Mucosa of gallbladder (tissue), 1 donor: ENCODE measurements at places on chromosomes 13 and 19. TPM values are rescaled to one million over a fixed set of nuclear protein-coding genes. Genes with fewer than 3 reads are reported as not detected.

IFT88 gene
- total RNA-seq, result 12.6 TPM

KLHL1 gene
- not detected for total RNA-seq

DNA sequence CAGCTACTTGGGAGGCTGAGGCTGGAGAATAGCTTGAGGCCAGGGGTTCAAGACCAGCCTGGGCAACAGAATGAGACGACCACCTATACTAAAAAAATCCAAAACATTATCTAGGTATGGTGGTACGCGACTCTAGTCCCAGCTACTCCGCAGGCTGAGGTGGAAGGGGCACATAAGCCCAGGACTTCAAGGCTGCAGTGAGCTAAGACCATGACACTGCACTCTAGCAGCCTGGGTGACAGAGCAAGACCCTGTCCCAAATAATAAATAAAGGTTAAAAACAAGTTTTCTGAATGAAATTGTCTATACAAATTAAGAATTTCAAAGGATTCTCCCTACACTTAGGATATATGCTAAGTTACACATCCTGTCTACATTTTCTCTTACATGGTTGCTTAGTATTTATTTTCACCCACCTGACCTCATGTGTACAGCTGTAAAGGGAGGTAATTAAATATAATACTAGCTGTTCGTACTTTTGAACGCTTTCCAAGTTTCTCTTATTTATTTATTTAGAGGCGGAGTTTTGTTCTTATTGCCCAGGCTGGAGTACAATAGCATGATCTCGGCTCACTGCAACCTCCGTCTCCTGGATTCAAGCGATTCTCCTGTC, 1.6 kb downstream of the SLC25A30 start:
- DNase-seq, result no peak

DNA sequence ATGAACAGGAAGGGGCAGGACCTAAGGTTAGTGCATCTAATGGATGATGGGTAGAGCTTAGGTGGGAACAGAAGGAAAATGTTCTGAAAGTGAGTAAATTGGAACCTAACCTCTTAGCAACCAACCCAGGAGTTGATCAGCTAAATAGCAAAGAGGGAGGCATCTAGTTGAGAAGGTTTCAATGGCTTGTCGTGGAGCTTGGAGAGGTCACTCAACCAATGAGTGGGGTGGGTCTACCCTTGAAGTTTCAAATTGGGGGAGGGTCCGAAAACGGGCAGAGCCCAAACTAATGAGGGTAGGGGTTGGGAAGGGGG, 5.7 kb upstream of the SHKBP1 start:
- DNase-seq, result no peak

DNA sequence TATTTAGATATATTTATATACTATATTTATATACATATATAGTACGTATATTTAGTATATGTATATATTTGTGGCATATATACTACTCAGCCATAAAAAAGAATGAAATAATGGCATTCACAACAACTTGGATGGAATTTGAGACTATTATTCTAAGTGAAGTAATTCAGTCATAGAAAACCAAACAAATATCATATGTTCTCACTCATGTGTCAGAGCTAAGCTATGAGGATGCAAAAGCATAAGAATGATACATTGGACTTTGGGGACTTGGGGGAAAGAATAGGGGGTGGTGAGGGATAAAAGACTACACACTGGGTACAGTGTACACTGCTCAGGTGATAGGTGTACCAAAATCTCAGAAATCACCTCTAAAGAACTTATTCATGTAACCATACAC, 1015.7 kb downstream of the EFNB2 start:
- DNase-seq, result no peak

- DNase-seq, result no peak
Measured at GRCh38 chr13:90738881-90739280, 608.6 kb upstream of the MIR17HG start.

OR7C1 gene
- 0.14 TPM for total RNA-seq

METTL21C gene
- total RNA-seq, result 0.52 TPM

DAND5 gene
- total RNA-seq, result 0.26 TPM

PGLYRP1 gene
- not detected for total RNA-seq

GRCh38 chr19:54614726-54615125, 15.6 kb upstream of the LILRB1 start:
- DNase-seq, result no peak

DNA sequence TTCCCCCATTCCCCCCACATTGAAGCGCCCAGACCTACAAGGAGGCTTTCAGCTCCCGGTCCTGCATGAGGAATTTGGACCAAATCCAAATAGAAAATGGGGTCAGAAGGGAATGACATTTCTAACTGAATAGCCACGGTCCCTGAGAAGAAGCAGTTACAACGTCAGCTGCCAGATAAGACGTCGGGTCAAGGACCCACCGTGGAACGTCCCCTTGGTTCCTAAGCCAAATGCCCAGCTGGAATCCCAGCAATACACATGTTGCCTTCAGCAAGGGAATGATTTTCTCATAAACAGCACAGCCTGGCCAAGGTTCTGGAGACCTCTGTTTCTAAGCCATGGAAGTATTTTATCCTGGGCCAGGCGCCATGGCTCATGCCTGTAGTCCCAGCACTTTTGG, 109.1 kb upstream of the PEG3 start:
- DNase-seq, result no peak

DNA sequence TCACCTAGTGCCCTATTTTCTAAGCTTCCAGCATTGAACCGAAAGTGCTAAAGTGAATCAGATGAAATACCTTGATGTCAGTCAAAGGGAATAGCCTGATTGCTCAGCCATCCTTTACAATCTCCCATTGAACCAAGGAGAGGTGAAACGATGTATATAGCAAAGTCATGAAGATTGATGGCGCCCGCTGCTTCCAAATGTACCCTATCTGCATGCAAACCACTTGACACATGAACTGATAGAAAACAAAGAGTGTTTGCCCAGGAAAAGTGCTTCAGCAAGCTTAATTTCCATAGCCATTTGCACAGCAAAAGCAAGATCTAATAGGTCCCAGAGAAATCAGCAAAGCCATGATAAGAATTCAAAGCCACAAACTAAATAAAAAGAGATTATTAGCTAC, 624.9 kb upstream of the PCDH9 start:
- DNase-seq, result no peak

DNA sequence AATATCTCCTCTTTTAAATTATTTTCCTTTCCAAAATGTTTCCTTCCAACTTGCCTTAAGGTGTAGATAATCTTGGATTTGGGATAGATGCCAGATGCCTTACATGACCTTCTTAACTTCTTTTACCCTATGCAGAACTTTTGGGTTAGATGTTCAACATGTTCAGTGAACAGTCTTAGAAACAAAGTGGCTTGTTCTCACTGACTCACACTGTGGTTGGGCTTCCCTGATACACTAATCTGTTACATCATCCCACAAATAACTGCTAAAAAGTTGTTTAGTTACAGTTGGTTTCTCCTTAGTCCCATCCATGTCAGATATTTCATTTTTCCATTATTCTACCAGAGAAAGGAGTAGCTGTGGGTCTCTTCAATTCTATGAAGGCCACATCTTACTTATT, 2638.2 kb downstream of the PCDH9 start:
- DNase-seq, result no peak

DNA sequence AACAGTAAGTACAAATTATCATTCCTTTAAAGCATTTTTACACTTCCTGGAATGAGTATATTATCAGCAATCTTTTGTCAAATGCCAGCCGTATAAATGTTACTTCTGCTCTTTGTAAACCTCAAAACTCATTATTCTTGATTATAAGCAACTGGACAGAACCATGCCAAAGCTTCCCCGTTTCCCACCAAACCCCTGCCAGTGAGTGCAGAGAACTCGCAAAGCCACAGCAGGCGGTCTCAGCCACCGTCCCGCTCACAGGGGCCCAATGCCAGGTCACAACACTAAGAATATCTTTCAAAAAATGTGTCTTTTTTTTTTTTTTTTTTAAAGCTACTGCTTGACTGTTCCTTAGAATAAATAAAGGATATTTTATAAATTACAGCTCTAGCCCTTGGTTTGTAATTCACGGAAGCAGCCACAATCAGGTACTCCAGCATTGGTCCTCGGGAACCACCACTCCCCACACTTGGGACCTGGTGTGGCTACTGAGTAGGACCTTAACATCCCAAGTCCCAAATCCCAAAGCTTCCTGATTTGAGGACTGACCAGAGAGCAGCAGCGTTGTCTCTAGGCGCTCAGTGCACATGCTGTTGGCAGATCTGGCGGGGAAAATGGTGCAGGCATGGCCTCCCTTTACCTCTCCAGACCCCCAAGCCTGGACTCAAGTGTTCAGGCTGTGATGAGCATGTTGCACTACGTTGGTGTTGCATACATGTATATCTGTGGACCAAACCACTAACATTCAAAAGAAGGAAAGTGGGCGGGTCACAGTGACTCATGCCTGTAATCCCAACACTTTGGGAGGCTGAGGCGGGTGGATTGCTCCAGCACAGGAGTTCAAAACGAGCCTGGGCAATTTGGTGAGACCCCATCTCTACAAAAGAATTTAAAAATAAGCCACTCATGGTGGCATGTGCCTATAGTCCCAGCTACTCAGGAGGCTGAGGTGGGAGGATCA, 19.0 kb downstream of the KCTD15 start:
- no peak for DNase-seq

ZNF626 gene
- 21.8 TPM for total RNA-seq

ZNF569 gene
- total RNA-seq, result 7.0 TPM

DNA sequence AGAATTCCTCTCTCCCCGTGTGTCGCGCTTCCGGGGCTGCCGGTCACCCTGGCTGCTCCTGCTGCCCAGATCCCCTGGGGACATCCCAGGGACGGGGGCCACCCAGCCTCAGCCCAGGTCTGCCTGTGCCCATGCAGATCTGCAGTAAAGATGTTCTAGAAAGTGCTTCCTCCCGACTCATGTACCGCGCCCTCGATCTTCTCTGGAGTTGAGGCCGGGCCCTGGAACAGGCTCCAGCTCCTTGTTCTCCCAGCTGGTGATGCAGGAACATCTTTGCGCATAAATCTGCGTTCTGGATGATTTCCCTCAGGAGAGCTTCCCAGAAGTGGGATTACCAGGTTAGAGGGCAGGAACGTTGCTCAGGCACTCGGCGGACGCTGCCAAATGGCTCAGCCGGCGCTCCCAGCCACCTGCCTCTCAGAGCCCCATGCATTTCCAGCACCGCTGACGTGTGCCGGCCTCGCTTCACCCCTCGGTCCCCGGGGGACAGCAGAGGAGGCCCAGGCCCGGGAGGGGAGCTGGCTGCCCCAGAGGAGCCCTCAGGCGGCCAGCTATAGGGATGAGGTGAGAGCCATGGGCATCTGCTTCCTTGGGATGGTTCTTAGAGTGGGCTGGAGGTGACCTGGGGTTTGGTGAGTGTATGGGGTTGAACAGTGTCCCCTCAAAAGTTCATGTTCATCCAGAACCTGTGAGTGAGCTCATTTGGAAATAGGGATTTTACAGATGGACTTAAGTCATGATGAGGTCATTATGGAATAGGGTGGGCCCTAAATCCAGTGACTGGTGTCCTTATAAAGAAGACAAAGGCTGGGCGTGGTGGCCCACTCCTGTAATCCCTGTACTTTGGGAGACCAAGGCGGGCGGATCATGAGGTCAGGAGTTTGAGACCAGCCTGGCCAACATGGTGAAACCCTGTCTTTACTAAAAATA, 42.6 kb downstream of the CRTC1 start:
- DNase-seq, result no peak

- DNase-seq, result no peak
Measured at GRCh38 chr19:39596911-39597310, 5.4 kb upstream of the LGALS13 start.

DNA sequence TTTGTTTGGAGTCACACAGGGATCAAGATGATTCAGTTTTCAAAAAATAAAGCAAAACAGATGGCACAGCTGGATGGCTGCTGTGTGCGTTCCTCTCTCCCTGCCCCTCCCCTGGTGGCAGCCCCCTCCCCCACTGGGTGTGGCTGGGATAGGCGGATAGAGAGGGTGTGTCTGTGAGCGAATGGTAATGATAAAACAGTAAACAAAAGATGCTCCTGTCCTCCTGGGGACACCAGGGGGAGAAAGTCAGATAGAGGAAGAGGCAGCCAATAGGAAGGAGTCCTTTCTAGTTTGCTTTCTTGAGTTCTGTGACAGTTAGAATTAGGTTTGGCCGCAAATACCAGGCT, 6.5 kb downstream of the TMEM255B start:
- no peak for DNase-seq

DNA sequence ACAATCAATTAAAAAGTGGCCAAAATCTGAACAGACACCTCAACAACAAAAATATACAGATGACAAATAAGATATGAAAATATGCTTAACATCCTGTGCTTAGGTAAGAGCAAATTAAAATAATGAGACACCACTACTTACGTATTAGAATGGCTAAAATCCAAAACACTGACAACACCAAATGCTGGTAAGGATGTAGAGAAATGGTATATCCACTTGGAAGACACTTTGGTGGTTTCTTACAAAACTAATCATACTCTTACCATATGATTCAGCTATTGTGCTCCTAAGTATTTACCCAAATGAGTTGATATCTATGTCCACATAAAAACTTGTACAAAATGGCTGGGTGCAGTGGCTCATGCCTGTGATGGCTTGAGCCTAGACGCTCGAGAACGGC, 51.7 kb upstream of the ZNF599 start:
- DNase-seq, result no peak

DNA sequence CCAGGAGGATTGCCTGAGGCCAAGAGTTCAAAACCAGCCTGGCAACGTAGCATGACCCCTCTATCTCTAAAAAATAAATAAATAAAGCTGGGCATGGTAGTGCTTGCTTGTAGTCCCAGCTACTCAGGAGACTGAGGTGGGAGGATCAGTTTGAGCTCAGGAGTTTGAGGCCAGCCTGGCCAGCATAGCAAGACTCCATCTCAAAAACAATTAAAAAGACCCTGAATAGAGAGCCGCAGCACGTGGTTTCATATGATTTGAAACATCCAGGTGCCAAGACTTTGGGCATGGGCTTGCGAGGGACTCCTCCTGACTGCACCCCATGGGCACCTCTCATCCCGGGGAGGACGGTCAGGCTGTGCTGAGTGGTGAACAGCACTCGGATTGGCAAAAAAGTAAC, 63.9 kb downstream of the ZIC5 start:
- no peak for DNase-seq

SMARCA4 gene
- 95.5 TPM for total RNA-seq

GRCh38 chr19:38281811-38282566, 17.6 kb downstream of the SPINT2 start:
- DNase-seq, result no peak

DNA sequence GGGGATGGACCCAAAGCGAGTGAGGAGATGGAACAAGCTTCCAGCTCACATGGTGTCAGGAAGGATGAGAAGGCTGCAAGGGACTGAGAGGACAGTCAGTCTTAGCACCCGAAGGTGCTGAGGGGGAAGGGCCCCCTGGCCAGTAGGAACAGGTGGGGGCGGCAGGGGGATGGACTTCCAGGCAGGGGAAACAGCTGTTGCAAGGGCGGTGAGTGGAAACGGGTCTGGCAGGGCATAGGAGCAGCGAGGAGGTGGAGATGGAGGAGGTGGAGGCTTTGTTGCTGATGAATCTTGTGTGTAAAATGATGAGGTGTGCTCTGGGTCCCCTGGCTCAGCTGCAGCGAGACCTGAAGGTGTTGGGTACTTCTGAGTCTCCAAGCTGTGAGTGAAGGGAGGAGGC, 1.2 kb downstream of the MAP1S start:
- DNase-seq, result no peak

DNA sequence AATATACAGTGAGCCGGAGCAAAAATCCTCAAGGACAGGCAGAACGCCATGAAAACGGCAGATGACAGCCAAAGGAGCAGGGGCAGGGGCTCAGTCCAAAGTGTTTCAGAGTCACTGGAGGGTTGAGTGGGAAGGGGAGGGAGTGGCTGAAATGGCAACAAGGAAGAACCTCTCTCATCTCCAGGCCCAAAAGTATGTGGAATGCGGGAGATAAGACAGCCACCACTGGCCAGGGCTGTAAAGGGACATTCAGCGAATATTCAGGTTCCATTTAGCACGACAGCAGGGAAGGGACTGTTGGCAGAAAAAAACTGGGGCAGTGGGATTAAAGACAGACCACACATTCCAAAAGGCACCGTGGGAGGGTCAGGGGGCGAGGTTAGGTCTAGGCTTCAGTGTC, 48.4 kb downstream of the USPL1 start:
- DNase-seq, result no peak
